ENCODE measurements at places on chromosomes 16 and 17. TPM values are rescaled to one million over a fixed set of nuclear protein-coding genes. Genes with fewer than 3 reads are reported as not detected.
A peak's percentile ranks its signal among the peaks of the same experiment; 100 is the strongest.

The CHST4 gene
- total RNA-seq: 0.28 TPM

- DNase-seq: no peak
- H3K4me1 ChIP-seq: peaks cover 6% of the 10 kb centered on the region
- no peak overlapping the region for H3K27ac ChIP-seq
Observed at GRCh38 chr17:12048843-12049473, 28.3 kb downstream of the MAP2K4 start.

- no peak overlapping the region for H3K4me3 ChIP-seq
- DNase-seq: no peak
- no peaks in the 10 kb centered on the region for H3K36me3 ChIP-seq
- H3K27me3 ChIP-seq: no peaks in the 10 kb centered on the region
- peaks cover 1% of the 10 kb centered on the region for H3K4me1 ChIP-seq
Observed at GRCh38 chr17:7029659-7030058, 6.2 kb upstream of the SLC16A13 start.

- no peak overlapping the region for H3K27ac ChIP-seq
- no peaks in the 10 kb centered on the region for H3K4me1 ChIP-seq
- H3K4me3 ChIP-seq: no peak overlapping the region
- DNase-seq: no peak
- H3K27me3 ChIP-seq: no peaks in the 10 kb centered on the region
- no peaks in the 10 kb centered on the region for H3K36me3 ChIP-seq
Observed at GRCh38 chr16:72362476-72362875, 190.5 kb upstream of the PMFBP1 start.

The HLF gene
- total RNA-seq: 0.60 TPM

The STX1B gene
- 0.87 TPM for total RNA-seq

The UNC13D gene
- total RNA-seq: 2.2 TPM

DNA sequence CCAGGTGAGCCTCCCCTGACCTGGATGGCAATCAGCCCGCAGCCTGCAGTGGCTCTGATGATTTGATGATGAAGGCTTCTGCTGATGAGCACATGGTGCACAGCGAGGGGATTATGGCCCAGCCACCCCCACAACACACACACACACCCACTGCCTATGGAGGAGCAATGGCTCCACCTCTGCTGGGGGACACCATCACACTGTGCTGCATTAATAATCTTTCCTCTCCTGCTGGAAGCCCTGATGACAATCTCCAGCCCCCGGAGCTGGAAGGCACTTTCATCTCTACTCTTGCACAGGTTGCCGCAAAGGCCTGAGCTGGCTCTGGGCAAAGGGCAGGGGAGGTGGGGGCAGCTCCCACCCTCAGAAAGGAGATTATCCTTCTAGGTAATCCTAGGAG lies 79.9 kb downstream of the PLXDC1 start:
- H3K4me3 ChIP-seq: no peak overlapping the region
- H3K4me1 ChIP-seq: no peaks in the 10 kb centered on the region
- H3K27me3 ChIP-seq: no peaks in the 10 kb centered on the region
- H3K27ac ChIP-seq: no peak overlapping the region
- H3K36me3 ChIP-seq: no peaks in the 10 kb centered on the region
- DNase-seq: no peak

The SOX15 gene
- 0.13 TPM for total RNA-seq

DNA sequence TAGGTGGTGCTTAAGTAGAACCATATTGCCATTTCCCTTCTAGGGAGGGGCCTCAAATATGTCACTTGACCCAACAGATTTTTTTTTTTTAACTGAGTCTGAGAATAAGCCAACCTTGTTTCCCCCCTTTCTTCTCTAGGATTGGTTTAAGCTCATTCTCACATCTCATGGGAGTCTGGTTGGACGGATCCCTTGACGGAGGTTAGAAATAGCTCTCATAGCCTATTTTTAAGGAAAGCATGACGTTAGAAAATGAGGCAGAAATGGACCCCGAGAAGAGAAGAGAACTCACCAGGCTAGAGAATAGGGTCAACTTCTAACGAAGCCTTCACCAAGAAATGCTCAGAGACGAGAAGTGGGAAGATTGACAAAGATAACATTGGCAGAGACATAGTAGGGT lies 95.1 kb upstream of the ZFHX3 start:
- H3K36me3 ChIP-seq: no peaks in the 10 kb centered on the region
- H3K27me3 ChIP-seq: no peaks in the 10 kb centered on the region
- DNase-seq: no peak
- no peak overlapping the region for H3K27ac ChIP-seq
- no peak overlapping the region for H3K4me3 ChIP-seq

DNA sequence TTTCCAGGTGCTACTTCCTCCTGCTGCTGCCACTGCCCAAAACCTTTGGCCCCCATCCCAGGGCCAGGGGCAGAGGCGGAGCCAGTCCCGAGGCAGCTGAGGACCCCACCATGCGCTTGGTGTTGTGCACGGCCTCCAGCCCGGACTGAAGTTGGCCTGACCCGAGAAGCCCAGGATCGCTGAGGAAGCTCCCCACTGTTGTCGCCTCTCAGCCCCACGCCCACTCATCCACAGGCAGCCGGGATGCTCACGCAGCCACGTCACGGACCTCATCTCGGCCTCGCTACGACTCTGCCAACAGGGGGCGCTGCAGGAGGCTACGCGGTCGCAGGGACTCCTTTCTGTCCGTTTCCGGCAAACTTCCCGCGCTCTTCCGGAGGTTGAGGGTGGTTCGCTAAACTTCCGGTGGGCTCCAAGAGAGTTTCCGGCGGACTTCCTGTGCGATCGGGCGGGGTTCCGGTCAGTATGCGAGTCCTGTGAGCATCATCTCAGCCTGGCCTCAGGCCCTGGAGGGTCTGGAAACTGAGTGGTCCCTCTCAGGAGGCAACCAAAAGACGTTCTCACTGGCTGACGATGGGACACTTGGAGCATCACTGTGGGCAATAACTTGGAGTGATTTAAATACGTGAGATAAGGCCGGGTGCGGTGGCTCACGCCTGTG lies 12.4 kb downstream of the ZG16B start:
- DNase-seq: no peak
- no peak overlapping the region for H3K4me3 ChIP-seq

- H3K27ac ChIP-seq: no peak overlapping the region
- H3K27me3 ChIP-seq: no peaks in the 10 kb centered on the region
- H3K4me1 ChIP-seq: no peaks in the 10 kb centered on the region
- no peak for DNase-seq
- no peak overlapping the region for H3K4me3 ChIP-seq
- H3K36me3 ChIP-seq: no peaks in the 10 kb centered on the region
Observed at GRCh38 chr16:53789137-53789536, 85.2 kb downstream of the FTO start.

DNA sequence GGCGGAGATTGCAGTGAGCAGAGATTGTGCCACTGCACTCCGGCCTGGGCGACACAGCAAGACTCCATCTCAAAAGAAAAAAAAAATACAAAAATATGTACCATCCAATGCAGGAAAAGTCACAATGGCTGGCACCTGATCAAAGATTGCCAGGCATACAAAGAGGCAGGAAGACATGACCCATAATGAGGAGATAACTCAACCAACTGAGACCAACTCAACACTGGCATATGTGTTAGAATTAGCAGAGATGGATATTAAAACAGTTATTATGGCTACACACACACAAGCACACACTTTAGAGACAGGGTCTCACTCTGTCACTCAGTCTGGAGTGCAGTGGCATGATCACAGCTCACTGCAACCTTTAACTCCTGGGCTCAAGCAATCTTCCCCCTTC lies 10.6 kb downstream of the QRICH2 start:
- H3K4me3 ChIP-seq: no peak overlapping the region
- no peaks in the 10 kb centered on the region for H3K36me3 ChIP-seq
- no peak for DNase-seq
- H3K27ac ChIP-seq: no peak overlapping the region
- no peaks in the 10 kb centered on the region for H3K4me1 ChIP-seq

DNA sequence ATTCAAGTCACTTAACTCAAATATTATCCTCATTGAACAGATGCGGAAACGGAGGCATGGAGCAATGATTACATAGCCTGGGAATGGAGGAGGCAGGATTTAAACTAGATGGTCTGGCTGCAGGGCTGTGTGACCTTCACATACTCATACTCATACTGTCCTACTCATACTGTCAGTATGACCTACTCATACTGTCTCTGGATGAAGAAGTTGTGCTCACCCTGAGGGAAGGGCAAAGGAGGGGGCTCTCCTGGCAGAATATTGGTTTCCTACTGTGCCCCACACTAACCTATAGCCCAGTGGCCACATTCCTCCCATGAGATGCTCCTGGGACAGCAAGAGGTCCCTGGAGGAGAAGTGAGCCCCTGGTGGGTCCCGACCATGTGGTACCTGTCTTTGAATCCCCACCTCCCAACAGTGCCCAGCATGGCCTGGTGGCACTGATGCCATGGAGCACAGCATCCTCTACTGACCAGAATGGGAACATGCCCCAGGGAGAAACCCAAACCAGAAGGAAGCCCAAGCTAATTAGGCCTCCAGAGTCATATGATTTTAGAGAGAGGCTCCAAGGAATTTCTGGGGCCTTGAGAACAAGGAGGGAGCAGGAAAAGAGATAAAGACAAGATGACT lies 197.3 kb upstream of the SDK2 start:
- DNase-seq: peak; percentile 17
- H3K4me3 ChIP-seq: no peak overlapping the region
- no peak overlapping the region for H3K27ac ChIP-seq
- H3K4me1 ChIP-seq: no peaks in the 10 kb centered on the region
- no peaks in the 10 kb centered on the region for H3K36me3 ChIP-seq

DNA sequence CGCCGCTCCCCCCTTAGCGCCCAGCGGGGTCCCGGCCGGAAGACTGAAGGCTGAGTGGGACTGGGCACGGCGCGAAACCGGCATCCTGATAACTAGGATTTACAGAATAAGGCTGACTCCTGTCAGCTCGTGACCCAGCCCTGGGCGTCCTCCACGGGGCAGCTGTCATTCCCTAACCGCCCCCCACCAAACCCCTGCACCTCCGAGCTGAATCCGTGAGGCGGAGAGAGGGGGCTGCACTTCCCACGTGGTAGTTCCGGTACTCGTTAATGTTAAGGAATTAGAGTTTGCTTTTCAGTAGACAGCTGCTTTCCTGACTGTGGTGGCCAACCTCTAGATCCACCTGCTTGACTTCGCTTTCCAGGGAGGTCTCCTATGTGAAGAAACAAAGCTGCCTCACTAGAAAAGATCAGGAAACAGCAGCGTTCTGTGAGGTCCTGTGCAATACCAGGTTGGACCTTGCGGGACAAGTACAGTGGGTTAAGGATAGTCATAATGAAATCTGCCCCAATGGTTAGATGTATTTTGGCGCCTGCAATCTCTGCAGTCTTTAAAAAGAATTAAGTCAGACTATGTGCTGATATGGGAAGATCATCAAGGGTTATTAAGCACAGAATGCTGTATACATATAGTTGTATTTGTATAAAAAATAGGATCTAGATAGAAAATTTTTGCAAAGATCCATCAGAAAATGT lies 1.1 kb upstream of the WBP2 start:
- peaks cover 5% of the 10 kb centered on the region for H3K4me1 ChIP-seq
- H3K27me3 ChIP-seq: no peaks in the 10 kb centered on the region
- H3K4me3 ChIP-seq: peak overlapping the region; percentile 37
- no peaks in the 10 kb centered on the region for H3K36me3 ChIP-seq

DNA sequence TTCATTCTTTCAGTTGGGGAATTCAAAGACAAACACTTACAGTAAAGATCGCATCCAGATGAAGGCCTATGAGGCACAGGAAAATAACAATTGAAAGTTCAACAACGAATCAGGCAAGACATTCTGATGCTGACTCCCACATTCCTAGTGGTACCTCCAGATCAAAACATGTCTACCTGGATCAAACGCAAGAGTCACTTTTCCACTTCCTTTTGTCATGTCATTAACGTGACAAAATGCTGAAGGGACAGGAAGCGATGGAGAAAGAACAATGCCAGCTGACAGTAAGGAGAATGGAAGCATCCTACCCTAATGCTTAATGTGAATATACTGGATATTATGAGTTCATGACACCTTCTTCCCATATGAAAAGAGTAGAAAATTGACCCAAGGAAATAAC lies 365.4 kb upstream of the CDH11 start:
- no peaks in the 10 kb centered on the region for H3K4me1 ChIP-seq
- H3K27me3 ChIP-seq: no peaks in the 10 kb centered on the region
- DNase-seq: no peak
- H3K27ac ChIP-seq: no peak overlapping the region
- no peaks in the 10 kb centered on the region for H3K36me3 ChIP-seq

The GRAP gene
- total RNA-seq: not detected

DNA sequence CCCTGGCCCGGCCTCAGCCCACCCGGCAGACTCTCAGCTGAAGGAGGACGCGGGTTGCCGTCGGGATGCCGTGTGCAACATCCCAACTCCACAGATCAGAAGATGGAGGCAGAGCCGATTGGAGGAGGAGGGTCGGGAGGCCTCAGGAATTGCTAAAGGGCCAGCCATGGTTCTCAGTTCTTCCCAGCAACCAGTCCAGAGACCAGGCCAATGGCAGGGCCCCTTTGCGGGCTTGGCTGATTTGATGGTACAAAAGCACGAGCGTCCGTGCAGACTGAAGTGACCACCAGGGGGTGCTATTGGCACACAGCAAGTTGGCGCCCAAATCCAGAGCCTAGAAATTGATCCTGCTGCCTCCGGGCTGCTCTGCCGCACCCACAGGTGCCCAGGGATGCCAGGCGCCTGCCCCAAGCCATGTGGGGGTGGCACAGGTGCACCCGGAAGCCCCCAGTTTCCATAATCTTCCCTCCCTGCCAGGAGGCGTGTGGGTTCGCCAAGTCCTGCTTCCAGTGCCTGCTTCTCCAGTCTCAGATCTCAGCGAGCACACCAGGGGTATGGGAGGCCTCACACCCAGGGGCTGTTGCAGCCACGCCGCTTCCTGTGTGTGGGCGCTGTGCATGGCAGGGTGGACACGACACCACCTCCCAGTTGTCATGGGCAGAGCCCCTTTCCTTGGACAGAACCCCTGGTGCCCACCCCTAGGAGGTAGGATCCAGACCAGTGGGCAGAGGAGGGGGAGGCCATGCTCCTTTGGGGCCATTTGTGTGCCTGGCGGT lies 7.1 kb upstream of the TEX19 start:
- no peaks in the 10 kb centered on the region for H3K27me3 ChIP-seq
- no peak overlapping the region for H3K4me3 ChIP-seq
- H3K4me1 ChIP-seq: peaks cover 27% of the 10 kb centered on the region

DNA sequence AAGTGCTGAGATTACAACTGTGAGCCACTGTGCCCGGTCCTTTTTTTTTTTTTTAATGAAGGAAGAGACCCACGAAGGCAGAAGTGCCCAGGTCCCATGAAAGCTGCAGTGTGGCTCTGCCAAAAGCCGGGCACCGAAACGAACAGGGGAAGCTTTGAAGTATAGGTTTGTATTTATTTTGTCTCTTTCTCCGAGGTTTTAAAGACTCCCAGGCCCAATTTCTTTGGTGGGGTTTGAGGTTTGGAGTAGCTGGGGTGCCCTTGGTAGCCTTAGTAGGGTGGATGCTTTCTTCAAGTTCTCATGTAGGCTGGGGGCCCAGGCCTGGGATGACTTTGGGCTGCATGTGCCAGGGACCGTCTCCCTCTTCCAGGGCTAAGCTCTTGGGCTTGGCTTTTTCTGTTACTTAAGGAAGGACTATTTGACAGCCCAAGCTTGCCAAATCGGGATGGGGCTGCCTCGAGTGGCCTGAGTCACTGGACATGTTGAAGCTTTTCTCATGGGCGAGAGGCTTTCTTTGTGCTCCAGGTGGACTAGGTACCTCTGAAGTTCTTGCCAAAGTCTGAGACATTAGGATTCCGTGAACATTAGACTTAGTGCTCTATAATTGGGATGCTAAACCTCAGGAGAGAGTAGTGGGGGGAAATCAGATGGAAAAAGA lies 66.3 kb downstream of the WIPI1 start:
- H3K36me3 ChIP-seq: no peaks in the 10 kb centered on the region
- H3K4me3 ChIP-seq: no peak overlapping the region
- no peaks in the 10 kb centered on the region for H3K27me3 ChIP-seq
- DNase-seq: no peak
- no peaks in the 10 kb centered on the region for H3K4me1 ChIP-seq
- peak overlapping the region; percentile 9 for H3K27ac ChIP-seq

GRCh38 chr17:43453331-43453812 lies 30.4 kb upstream of the DHX8 start:
- DNase-seq: no peak
- no peak overlapping the region for H3K4me3 ChIP-seq
- no peaks in the 10 kb centered on the region for H3K36me3 ChIP-seq

Measured in hepatocyte (in vitro differentiated cells).